NCI-H1417 treated with DMSO at 0.1 percent for 48 hours (cell line): ENCODE measurements at places on chromosomes 5 and 9.

DNA sequence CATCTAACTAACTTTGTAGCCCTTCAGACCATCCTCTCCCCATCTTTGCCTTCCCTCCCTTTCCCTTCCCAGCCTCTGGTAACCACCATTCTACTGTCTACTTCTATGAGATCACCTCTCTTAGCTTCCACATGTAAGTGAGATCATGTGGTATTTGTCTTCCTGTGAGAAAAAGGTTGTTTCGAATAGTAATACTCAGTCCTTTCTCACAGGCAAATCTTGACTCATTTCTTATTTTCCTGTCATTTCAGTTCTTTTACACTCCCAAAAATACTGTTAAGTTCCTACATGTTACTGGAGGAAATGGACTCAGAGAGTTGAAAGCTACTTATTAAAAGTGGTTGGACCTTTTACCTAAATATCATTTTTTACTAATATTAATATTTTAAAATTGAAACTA, 82.1 kb downstream of the SLF1 start:
- DNase-seq, result no peak

GRCh38 chr9:70587201-70587600, 172.7 kb upstream of the KLF9 start:
- no peak for DNase-seq

DNA sequence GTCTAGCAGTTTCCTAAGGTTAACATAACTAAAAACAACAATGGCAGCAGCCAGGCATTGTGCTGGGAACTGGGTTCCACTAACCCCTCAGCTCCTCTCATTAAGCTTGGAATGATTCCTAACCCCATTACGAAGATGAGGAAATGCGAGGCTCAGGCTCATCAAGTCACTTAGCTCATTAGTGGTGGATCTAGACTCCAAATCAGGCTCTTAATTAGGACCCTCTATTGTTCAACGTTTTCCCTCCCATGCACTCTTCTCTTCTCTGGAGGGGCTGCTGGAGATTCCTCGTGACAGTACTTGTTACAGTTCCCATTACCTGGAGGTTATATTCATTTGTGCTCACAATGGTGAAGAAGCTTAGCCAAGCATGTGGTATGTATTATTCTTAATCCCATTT, 6.5 kb downstream of the TAS2R1 start:
- DNase-seq, result no peak

DNA sequence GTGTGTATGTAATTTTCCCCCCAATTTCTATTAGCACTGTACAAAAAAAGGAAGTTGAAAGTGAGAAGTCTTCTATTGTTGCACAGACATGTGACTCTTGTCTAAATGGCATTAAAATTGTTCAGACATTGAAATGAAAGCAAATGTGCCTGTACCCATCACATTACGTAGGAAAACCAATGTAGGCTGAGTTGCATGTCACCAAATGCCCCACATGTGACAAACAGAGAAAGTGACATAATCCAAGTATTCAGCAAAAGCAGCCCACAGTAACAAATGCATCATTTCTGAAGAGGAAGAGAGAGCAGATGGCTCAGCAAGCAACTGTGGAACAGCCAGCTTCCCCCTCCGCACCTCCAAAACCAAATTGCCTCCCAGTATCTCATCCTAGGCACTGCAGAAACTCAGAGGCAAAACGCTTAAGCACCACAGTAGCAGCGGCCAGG, 161.5 kb upstream of the NR4A3 start:
- DNase-seq, result no peak

GRCh38 chr9:30579810-30580209, 1804.6 kb upstream of the ACO1 start:
- no peak for DNase-seq

DNA sequence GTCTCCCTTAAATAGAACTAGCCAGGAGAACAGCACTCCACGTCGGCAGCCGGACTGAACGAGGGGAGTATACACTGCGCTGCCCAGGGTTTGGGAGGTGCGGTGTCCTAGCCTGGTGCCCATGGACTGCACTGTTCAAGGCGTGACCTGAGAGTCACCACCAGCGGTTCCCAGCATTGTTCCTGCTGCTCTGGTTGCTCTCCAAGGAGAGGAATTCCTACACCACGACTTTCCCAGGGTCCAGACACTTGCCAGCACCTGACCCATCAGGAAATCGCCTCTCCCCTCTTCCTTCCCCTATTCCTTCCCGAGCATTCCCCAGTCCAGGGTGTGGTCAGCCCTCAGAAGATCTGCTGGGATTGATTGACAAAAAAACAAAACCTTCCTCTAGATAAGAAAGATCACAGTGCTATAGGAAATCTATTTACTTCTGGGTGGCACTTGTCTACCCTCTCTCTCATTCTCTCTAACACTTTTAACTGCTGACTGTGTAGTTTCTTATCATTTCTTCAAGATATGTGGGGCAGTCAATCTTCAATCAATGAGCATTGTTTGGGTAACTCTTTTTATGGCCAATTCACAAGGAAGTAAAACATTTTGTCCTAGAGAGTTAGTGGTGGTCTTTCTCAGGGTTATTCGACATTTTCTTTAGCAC, 297.8 kb upstream of the ACTBL2 start:
- no peak for DNase-seq

DNA sequence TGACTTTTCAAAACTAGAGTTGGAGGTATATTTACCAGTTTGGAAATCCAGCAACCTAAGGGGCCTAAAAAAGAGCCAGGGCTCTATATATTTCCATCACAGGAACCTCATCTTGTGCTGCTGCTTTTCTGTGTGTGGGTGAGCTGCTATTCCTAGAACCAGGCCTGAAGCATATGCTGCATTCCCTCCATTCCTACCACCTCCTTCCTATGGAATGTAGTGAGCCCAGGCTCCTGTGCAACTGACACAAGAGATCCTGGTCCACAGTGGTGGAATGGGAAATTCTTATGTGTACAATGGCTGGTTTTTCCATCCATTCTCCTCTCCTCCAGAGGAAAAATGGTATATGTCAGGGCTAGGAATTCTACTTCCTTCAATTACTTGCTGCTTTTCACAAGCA, 39.1 kb downstream of the SPEF2 start:
- no peak for DNase-seq

GRCh38 chr9:128168731-128169308, 8.8 kb downstream of the BBLN start:
- DNase-seq, result no peak

DNA sequence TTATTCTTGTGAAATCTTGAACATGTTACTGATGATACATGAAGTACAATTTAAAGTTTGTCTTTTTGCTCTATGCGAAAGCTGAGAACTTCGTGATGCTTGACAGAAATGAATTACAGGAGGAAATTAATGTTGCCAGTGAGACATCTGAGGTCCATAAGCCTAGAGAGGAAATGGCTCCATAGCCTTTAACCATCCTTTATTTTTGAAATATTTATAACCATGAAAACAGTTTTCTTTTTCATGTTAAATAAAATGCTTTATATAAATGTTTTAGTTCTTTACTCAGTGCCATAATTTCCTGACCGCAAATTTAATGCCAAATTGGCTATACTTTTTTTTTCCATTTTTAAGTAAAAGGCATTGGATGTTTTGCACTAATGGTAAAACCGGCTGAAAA, 29.1 kb downstream of the F2RL2 start:
- no peak for DNase-seq

DNA sequence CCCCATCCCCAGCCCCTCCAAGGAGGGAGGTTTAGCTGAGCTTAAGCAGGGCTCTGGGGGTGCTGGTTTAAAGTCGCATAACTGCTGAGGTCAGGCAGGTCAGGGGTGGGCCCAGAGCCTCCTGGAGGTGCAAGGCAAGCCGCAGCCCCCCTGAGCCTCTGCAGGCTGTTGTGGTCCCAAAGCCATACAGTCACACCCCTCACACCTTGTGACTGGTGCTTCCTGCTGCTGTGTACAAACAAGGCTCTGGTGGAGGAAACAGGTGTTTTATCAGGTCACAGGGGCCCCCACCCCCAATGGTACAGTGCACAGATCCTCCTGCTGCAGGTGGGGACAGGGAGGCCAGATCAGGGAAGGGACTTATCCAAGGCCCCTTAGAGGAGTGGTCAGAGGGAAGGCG, 8.0 kb downstream of the TCF7 start:
- DNase-seq, result no peak

GRCh38 chr5:104941030-104941645, 1378.5 kb upstream of the NUDT12 start:
- no peak for DNase-seq

- DNase-seq, result no peak
Measured at GRCh38 chr5:1438871-1439270, 6.4 kb downstream of the SLC6A3 start.

DNA sequence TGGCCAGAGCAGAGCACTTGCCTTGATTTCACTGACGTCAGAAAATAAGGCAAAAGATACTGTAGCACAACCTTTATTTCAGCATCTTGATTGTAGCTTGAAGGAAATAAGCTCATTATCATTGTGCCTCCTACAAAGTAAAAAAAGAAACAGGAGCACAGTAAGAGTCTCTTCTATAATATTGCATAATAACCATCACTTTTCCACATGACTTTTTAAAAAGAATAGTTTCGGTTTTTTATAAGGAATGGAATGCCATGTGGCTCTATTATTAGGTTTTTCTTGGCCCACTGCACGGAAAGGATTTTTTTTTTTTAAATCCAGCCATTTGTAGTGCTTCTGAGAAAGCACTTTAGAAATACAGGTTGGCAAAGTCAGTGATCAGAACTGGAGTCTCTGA, 655.3 kb downstream of the LRRC70 start:
- DNase-seq, result no peak

DNA sequence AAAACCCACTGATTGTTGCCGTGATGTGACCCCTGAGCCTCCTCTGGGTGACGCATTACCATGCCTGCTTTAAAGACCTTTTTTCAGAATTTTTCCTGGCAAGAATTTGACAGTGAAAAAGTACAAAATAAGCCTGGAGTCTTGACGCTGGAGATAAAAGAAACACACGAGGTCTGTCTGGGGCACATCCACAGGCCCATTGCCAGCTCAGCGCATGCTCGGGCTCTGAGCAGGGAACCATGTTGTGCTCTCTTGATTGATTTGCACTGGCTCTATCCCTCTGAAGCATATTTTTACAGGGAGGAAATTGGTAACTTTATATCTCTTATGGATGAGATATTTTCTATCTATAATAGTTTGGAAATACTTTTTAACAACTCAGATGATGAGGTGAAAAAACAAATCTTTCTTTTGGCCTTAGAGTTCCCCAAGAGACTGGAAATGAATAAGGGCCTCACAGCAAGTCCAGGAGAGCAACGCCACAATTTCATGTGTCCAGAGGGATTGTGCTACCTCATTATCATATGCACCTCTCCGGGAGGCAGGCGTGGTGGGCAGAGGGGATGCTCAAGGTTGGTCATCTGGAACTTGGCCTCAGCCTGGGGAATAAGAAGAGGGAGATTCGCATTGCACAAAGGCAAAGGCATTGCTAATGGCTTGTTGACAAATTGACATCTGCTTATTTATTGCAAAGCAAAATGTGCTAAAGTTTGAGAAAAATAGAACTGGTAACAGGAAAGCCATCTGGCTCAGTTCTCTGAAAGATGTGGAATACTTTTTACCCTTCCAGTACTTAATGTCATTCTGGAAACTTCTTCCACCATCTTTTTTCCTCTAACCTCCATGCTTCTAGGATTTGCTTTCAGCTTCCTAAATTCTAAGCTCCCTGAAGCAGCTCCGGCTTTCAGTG, 183.8 kb downstream of the PJA2 start:
- no peak for DNase-seq

- DNase-seq, result no peak
Measured at GRCh38 chr9:130732793-130733221, 39.2 kb downstream of the EXOSC2 start.

DNA sequence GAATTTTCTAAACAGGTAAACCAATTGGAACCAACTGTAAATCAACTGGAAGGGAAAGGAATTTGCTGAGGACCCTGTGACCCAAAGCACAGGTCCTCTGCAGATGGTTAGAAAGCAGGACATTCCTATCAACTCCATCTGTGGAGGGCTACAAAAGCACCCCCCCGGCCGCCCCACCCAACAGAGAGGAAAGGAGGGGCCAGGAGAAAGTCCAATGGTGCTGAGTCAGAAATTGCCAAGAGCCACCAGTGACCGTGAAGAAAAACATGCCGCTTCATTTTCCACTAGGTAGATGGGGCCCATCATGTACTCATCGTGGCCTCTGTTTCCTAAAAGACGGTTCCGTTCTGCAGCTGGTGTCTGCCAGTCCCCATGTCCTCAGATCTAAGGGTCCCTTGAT, 66.3 kb downstream of the RAPGEF1 start:
- DNase-seq, result no peak

DNA sequence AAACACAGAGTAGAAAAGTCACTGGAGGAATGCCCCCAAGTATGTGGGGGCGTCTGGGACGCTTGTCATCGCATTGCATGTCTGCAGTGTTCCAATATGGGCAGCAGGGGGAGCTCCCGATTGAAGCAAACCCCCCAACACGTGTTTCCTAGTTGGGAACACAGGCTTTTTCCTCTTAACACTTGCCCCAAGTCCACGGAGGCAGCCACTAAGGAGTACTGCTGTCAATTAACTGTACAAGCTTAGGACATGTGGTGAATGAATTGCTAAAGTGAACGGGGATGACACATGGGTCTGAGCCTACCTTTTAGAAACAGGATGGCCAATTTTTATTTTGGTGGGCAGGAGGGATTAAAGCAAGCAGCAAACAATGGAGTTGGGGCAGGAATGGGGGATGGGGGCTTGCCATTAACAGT, 2.2 kb downstream of the GABRB2 start:
- DNase-seq, result no peak

DNA sequence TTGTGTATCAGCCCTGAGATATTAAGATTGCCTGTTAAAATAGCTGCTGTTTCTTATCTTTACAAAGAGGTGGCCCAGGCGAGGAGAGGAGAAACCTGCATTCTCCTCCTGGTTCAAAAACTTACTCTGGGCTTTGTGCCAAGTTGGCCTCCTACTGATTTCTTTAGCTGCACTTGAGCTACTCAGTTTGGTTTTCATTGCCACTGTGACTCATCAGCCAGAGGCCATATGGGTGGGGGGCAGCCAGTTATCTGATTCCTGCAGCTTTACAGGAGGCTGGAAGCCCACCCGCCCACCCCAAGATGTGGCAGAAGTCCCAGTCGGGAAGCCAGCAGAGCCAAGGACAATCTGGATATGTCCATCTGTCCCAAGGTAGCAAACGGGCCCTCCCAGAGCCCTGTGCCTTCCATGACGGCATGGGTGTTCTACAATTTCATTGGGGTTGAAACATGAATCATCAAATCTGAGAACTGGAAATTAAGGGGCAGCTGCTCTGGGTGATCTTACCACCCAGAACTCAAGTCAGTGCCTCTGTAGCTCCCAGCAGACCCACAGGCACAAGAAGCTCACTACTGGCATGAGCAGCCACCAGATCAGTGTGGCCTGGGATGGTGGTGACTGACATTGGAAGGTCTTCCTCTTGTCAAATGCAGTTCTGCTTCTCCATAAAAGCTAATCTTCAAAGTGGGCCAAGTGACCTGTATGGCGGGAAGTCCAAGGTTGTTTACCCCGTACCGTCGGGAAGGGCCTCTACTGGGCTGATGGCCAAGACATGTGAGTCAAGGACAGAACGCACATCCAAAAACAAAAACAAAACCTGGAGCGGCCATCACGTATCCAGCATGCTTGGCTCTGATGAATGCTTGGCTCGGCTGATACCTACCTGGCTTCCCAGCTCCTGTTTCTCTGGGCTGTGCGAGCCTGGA, 15.6 kb downstream of the FCN2 start:
- DNase-seq, result no peak

- DNase-seq, result no peak
Measured at GRCh38 chr5:108858959-108859358, 111.3 kb downstream of the FER start.

GRCh38 chr5:62432621-62433064, 20.1 kb downstream of the IPO11 start:
- DNase-seq, result no peak
